ENCODE measurements at places on chromosomes 3 and 15. TPM values are rescaled to one million over a fixed set of nuclear protein-coding genes. Genes with fewer than 3 reads are reported as not detected.

DNA sequence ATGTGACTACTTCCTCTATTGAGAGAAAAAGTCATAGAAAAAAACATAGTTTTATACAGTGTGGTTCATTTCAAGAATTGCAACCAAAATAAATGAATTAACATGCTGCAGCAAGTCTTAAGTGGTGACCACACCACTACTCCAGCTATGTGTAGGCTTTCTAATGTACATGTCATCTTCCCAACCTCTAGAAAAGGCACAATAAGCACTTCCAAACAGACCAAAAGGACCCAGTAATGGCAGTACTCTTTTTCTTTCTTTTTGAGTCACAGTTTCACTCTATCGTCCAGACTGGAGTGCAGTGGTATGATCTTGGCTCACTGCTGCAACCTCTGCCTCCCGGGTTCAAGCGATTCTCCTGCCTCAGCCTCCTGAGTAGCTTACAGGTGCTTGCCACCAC, 219.3 kb upstream of the KBTBD8 start:
- no peaks in the 10 kb centered on the region for H3K27me3 ChIP-seq
- no peak for DNase-seq
- no peak overlapping the region for H3K4me3 ChIP-seq
- no peak overlapping the region for H3K27ac ChIP-seq
- no peaks in the 10 kb centered on the region for H3K36me3 ChIP-seq

DNA sequence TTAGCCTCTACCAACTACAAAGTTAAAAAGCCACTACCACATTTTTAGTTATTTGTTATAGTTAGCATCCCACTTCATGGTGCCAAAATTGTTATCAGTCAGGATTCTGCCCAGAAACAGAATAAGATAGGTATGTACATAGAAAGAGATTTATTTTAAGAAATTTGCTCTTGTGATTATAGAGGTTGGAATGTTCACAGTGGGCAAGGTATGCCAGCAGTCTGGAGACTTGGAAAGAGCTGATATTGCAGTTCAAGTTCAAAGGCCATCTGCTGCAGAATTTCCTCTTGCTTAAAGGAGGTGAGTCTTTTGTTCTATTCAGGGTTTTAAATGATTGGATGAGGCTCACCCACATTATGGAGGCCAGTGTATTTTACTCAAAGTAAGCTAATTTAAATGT, 143.8 kb upstream of the POU1F1 start:
- H3K4me1 ChIP-seq, result no peaks in the 10 kb centered on the region
- H3K4me3 ChIP-seq, result no peak overlapping the region
- H3K27me3 ChIP-seq, result no peaks in the 10 kb centered on the region
- no peak for DNase-seq
- no peak overlapping the region for H3K27ac ChIP-seq

DNA sequence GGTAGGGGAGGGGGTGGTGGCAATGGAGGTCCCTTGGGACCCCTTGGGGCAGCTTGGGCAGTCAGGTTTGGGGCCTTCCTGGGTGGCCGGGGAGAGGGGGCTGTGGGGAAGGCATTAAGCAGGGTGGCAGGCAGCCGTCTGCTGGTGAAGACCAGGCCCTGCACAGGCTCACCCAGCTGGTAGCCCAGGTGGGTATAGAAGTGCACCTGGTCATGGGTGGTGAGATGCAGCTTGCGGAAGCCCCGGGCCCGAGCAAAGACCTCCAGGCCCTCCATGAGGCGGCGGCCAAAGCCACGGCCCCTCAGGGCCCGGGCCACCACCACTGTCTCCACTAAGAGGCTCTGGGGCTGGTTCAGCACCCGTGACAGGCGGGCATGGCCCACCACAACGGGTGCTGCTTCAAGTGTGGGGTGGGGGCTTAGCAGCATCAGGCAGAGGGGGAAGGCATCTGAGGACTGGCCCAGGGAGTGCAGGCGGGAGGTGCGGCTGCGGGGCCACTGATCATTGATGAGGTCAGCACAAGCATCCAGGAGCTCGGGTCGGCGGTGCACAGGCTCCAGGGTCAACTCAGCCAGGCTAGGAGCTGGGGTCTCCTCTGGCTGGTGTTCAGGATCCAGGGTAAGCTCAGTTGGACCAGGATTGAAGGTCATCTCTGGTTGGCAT, 2.4 kb downstream of the HYAL3 start:
- no peak for DNase-seq
- H3K4me1 ChIP-seq, result peaks cover 44% of the 10 kb centered on the region
- H3K4me3 ChIP-seq, result no peak overlapping the region
- no peak overlapping the region for H3K27ac ChIP-seq

GRCh38 chr15:49196856-49197255, 26.8 kb downstream of the GALK2 start:
- H3K4me1 ChIP-seq, result no peaks in the 10 kb centered on the region
- H3K27ac ChIP-seq, result no peak overlapping the region
- no peaks in the 10 kb centered on the region for H3K27me3 ChIP-seq
- H3K36me3 ChIP-seq, result no peaks in the 10 kb centered on the region

DNA sequence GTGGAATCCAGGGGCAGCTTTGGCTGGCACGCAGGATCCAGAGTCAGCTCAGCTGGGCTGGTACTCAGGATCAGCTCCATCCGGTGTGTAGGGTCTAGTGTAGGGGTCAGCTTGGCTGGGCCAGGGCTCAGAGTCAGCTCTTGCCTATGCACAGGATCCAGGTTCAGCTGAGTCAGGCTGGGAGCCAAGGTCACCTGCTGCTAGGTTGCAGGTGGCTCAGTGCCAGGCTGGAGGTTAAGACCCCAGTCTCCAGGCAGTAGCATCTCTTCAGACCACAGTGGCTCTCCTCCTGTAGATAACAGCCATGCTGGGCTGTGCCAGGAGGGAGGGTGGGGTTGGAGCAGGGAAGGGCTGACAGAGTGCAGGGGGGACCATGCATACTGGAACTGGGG, 1.8 kb downstream of the HYAL3 start:
- no peak overlapping the region for H3K27ac ChIP-seq
- no peak for DNase-seq
- H3K4me3 ChIP-seq, result no peak overlapping the region
- H3K27me3 ChIP-seq, result no peaks in the 10 kb centered on the region

DNA sequence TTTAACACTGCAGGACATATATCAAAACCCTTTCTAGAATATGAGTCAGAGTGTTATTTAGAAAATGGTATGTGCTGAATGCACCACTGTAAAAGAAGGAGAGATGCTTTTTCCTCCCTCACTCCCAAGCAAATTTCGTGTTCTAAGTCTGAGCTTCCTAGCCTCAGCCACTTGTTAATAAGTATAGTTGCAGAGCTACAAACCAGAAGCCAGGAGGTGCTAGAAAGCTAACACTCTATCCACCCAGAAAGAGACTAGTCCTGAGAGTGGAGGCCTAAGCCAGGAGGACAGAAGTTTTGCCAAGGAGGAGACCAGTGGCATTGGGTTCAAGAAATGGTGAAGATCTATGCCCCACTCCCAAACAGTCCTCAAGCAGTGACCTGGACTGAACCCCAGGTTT, 40.5 kb upstream of the GYG1 start:
- H3K4me3 ChIP-seq, result no peak overlapping the region
- H3K27ac ChIP-seq, result no peak overlapping the region
- no peak for DNase-seq
- H3K4me1 ChIP-seq, result peaks cover under 1% of the 10 kb centered on the region

GRCh38 chr15:90690585-90690984, 26.6 kb upstream of the BLM start:
- no peaks in the 10 kb centered on the region for H3K4me1 ChIP-seq
- H3K27me3 ChIP-seq, result no peaks in the 10 kb centered on the region
- H3K4me3 ChIP-seq, result no peak overlapping the region
- H3K36me3 ChIP-seq, result no peaks in the 10 kb centered on the region
- H3K27ac ChIP-seq, result no peak overlapping the region

- H3K27ac ChIP-seq, result peak overlapping the region; percentile 97
- no peaks in the 10 kb centered on the region for H3K27me3 ChIP-seq
- H3K4me1 ChIP-seq, result no peaks in the 10 kb centered on the region
- peak; percentile 100 for DNase-seq
These were observed 345 bp upstream of the CDV3 start for GRCh38 chr3:133573054-133573628.

- H3K4me3 ChIP-seq, result no peak overlapping the region
- H3K36me3 ChIP-seq, result no peaks in the 10 kb centered on the region
- no peaks in the 10 kb centered on the region for H3K27me3 ChIP-seq
- DNase-seq, result no peak
- H3K4me1 ChIP-seq, result no peaks in the 10 kb centered on the region
These were observed 92.4 kb downstream of the ABI3BP start for GRCh38 chr3:100900671-100901335.

DNA sequence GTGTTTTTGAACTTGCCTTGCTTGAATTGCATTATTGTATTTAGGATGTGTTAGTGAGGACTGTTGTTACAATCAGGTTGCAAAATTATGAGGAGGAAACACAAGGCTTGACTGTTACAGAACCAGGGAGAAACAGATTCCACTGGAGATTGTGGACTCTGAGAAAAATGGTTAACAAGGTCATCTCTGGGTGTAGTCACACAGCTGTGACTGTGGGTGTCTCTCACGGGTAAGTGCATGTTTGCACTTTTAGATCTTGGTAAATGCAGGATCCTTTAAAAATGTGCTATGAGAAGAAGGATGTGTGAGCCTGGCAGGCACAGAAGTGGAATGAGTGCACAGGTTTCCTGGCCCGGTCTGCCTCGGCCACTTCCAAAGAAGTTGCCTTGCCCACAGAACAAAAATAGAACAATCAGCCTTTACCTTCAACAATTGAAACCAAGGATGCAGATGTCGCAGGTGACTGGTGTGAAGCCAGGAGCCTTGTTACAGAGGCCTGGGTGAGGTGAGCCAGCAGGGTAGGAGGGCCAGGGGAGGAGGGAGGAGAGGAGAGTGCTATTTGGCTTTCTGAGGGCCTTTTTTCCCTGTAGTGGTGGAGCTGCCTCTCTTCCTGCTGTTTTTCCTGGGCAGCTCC, 68.0 kb downstream of the ABHD5 start:
- peaks cover 16% of the 10 kb centered on the region for H3K4me1 ChIP-seq
- peak overlapping the region; percentile 55 for H3K27ac ChIP-seq
- no peaks in the 10 kb centered on the region for H3K36me3 ChIP-seq
- no peaks in the 10 kb centered on the region for H3K27me3 ChIP-seq
- no peak overlapping the region for H3K4me3 ChIP-seq
- no peak for DNase-seq

GRCh38 chr15:79798311-79798710, 98.5 kb downstream of the MTHFS start:
- no peaks in the 10 kb centered on the region for H3K4me1 ChIP-seq
- H3K27me3 ChIP-seq, result no peaks in the 10 kb centered on the region
- no peak for DNase-seq
- no peak overlapping the region for H3K4me3 ChIP-seq

DNA sequence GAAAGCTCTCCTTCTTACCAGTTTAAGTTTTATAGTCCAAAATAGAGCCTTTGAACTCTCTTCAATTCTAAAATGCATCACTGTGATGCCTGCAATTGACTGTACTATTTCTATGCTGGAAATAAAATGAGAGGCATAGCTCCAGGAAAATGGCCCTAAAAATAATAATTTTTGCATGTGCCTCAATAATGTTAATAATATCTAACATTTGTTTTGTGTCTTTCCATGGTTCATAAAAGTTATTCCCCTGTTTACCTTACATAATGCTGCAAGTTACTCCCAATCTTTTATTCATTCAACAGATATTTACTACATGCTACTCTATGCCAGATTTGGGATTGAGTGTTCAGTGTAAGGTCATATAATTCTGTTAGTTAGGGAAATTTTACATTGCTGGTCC, 574.0 kb downstream of the RBMS3 start:
- no peak overlapping the region for H3K4me3 ChIP-seq
- no peak overlapping the region for H3K27ac ChIP-seq
- no peaks in the 10 kb centered on the region for H3K36me3 ChIP-seq
- H3K4me1 ChIP-seq, result no peaks in the 10 kb centered on the region

GRCh38 chr3:135084405-135084804, 289.3 kb downstream of the EPHB1 start:
- no peak overlapping the region for H3K27ac ChIP-seq
- H3K36me3 ChIP-seq, result no peaks in the 10 kb centered on the region
- no peaks in the 10 kb centered on the region for H3K27me3 ChIP-seq
- no peak for DNase-seq
- H3K4me3 ChIP-seq, result no peak overlapping the region

DNA sequence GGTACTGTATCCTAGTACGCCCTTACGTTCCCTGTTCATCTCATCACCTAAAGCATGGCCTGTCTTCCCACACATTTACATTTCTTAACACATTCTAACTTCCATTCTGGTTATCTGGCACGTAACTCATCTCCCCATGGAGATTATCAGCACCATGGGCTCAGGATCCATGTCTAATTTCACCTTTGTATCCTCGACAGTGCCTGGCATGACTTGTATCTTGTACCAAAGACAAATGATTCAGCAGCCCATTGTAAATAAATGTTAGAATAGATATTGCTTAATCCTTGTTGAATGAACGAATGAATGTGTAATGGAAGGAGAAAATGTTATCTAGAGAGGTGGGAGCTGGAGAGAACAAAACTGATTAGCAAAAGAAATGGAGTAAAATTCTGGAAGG, 69.7 kb upstream of the TPM1 start:
- no peaks in the 10 kb centered on the region for H3K36me3 ChIP-seq
- no peak overlapping the region for H3K4me3 ChIP-seq
- no peak overlapping the region for H3K27ac ChIP-seq

DNA sequence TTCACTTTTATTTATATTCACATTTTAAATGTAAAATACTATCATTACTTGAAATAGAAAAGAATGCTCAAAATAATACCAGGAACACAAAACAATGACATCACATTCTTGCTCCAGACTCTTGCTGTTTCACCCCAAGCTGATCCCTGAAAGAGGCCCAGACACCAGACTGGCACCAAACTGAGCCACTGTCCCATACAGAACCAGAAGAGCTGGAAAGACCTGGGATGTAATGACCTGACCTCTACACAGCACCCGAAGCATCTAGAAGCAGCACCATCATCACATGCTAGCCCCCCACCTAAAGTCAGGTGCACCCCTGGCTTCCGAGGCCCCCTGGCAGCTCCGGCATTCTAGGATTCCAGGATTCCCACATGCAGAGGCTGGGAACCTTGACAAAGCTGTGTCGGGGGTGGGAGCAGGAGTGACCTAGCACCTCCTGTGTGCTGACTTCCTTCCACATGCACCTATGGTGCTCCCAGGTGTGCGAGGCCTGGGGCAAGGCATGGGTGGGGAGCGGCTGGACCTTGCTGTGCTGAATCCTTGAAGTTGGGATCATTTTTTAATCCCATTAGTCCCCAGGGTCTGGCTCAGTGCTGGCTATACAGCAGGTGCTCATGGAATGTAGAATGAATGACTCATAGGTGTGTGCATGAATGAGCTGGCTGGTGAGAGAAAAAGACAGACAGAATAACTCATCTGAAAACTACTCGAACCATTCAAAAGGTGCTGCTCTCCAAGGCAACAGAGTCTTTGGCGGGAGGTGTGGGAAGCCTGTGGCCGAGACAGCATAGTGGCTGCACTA, 144.7 kb upstream of the IQSEC1 start:
- no peak for DNase-seq
- H3K27ac ChIP-seq, result no peak overlapping the region

GRCh38 chr3:171116365-171116764, 89.8 kb upstream of the SLC2A2 start:
- H3K4me3 ChIP-seq, result no peak overlapping the region
- no peak overlapping the region for H3K27ac ChIP-seq
- H3K36me3 ChIP-seq, result no peaks in the 10 kb centered on the region
- no peak for DNase-seq

GRCh38 chr3:88046766-88047165, 12.0 kb downstream of the CGGBP1 start:
- no peak overlapping the region for H3K4me3 ChIP-seq
- no peaks in the 10 kb centered on the region for H3K4me1 ChIP-seq
- H3K27me3 ChIP-seq, result no peaks in the 10 kb centered on the region
- H3K27ac ChIP-seq, result no peak overlapping the region
- H3K36me3 ChIP-seq, result no peaks in the 10 kb centered on the region

PATL2 gene
- total RNA-seq, result 4.5 TPM

FGF7 gene
- total RNA-seq, result 27.2 TPM

NLGN1 gene
- 2.4 TPM for total RNA-seq

SIN3A gene
- 16.0 TPM for total RNA-seq

C3orf20 gene
- not detected for total RNA-seq

PIGZ gene
- 5.4 TPM for total RNA-seq

SNTN gene
- total RNA-seq, result not detected

Data from right atrium auricular region (tissue), 2 donors.